ENCODE measurements at places on chromosomes 3 and 15. TPM values are rescaled to one million over a fixed set of nuclear protein-coding genes. Genes with fewer than 3 reads are reported as not detected.

- no peak for DNase-seq
Measured at GRCh38 chr15:74664028-74664616, 31.7 kb downstream of the EDC3 start.

DNA sequence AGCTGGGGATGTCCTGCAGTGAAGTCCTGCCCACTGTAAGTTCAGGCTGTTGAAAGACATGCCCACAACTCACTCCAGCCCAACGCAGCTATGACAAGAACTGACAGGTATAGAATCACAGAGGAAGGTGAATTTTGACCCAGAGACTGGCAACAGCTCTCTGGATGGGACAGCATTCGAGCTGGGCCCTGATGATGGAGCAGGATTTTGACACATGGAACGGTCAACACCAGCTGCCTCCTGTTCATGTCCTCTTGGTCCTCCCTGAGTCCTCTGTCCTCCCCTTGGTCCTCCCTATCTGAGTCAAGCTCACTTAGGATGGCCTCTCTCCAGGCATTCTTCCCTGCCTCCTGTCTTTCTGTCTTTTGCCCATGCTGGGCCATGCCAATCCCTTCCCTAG is 15.2 kb upstream of the ACAN start:
- no peak for DNase-seq

- no peak for DNase-seq
Measured at GRCh38 chr3:167978486-167978885, 117.2 kb downstream of the GOLIM4 start.

DNA sequence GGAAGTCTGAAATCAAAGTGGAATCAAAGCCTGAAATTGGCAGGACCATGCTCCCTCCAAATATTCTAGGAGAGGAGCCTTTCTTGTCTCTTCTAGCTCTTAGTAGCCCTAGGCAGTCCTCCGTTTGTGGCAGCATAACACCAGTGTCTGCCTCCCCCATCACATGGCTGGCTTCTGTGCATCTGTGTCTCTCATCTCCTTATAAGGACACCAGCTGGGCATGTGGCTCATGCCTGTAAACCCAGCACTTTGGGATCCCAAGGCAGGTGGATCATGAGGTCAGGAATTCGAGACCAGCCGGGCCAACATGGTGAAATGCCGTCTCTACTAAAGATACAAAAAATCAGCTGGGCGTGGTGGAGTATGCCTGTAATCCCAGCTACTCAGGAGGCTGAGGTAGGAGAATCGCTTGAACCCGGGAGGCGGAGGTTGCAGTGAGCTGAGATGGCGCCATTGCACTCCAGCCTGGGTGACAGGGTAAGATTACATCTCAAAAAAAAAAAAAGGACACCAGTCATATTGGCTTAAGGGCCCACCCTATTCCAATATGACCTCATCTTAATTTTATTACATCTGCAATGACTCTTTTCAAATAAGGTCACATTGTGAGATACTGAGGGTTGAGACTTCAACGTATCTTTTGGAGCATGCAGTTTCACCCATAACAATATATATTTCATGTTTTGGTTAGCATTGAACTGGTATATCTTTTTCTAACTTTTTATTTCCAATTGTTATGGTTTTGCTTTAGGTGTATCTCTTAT is 148.0 kb upstream of the TPM1 start:
- no peak for DNase-seq

DNA sequence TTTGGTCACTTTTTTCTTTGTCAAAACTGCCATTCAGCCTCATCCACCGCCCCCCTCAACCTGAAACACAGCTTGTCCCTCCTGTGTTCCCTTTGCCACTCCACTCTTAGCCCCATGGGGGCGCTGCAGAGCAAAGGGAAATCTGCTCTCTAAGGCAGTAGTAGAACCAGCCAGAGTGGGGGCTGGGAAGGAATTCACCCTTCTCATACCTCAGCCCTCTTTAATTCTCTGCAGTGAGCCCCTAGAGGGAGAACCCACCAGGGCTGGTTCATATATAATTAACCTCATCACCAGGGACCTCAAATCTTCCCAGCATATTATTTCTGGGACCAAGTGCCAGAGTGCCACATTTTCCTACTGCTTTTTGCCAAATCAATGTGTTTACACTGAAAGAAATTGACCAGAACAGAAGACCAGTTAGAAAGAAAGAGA is 2.8 kb upstream of the BCL6 start:
- DNase-seq = peak; percentile 96

DNA sequence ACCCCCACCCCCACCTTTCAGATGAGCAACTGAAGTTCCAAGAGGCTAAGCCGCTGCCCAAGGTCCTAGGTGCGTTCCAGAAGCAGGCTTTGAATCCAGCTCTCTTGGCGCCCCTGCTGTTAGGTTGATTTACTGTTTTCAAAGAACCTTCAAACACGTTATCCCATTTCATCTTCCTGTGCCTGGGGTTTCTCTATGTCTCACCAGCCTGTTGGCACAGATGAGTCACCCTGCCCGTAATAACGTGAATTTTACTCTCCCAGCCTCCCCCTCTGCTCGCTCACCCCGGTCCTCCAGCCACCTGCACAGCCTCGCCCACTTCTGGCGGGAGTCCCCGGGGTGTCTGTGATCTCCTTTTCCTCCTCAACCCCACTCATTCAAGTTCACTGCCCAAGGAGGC is 13.0 kb upstream of the TSEN2 start:
- DNase-seq = no peak

GRCh38 chr3:84141571-84141970 is 817.2 kb upstream of the CADM2 start:
- no peak for DNase-seq

DNA sequence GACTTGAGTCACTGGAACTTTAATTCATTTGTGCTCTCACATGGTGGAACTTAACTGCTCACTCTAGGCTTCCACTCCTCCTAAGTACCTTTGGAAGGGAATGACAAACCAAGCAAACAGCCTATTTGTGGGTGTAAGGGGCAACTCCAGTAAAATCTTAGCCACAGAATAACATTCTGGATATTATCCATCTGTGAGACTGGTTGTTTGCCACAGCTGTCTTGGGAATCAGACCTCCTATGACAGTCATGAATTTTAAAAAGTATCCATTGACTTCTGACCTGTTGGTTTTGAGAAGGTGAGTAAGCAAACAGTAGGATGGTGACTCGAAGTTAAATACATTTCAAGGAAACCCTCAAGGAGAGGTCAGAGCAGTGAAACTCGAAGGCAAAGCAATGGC is 147.3 kb upstream of the CDIN1 start:
- no peak for DNase-seq

Gene CDCP1
- total RNA-seq = 0.57 TPM

Gene QRICH1
- 54.5 TPM for total RNA-seq

Gene SCAPER
- total RNA-seq = 31.9 TPM

Gene CPEB1
- 3.1 TPM for total RNA-seq

Gene UBE2E1
- total RNA-seq = 59.7 TPM

Gene GOLGA8G
- not detected for total RNA-seq

Gene OCA2
- total RNA-seq = not detected

All from cardiac septum (tissue), 1 donor.